PC-9 (cell line): ENCODE measurements at places on chromosomes 6 and 20. TPM values are rescaled to one million over a fixed set of nuclear protein-coding genes. Genes with fewer than 3 reads are reported as not detected.

SSTR4 gene
- not detected in 2 replicates for total RNA-seq

CD40 gene
- total RNA-seq = 7.3 and 13.6 TPM in 2 replicates

IFNGR1 gene
- 17.9 and 19.5 TPM in 2 replicates for total RNA-seq

GRIK2 gene
- 0.43 and 0.61 TPM in 2 replicates for total RNA-seq

ANKRD66 gene
- total RNA-seq = not detected in 2 replicates

WFDC10B gene
- total RNA-seq = not detected in 2 replicates

PI16 gene
- total RNA-seq = 0.83 and 1.9 TPM in 2 replicates

PAX1 gene
- total RNA-seq = not detected in 2 replicates

TMEM244 gene
- not detected in 2 replicates for total RNA-seq

SLC17A2 gene
- total RNA-seq = not detected in 2 replicates

RAB5IF gene
- total RNA-seq = 220 and 303 TPM in 2 replicates

ZC2HC1B gene
- not detected in 2 replicates for total RNA-seq

IRF4 gene
- total RNA-seq = not detected in 2 replicates

SIRPA gene
- total RNA-seq = 18.4 and 18.5 TPM in 2 replicates

LINC00237 gene
- not detected in 2 replicates for total RNA-seq

APOBEC2 gene
- not detected in 2 replicates for total RNA-seq

EFCAB8 gene
- 1.1 TPM in 1 of 2 replicates, not detected in the other for total RNA-seq

KHDC1L gene
- 1.1 TPM in 1 of 2 replicates, not detected in the other for total RNA-seq

RBPJL gene
- total RNA-seq = not detected in 2 replicates

NQO2 gene
- total RNA-seq = 79.4 and 82.9 TPM in 2 replicates

GPX5 gene
- total RNA-seq = not detected in 2 replicates

ARMC12 gene
- 0.35 and 0.57 TPM in 2 replicates for total RNA-seq

SCUBE3 gene
- 0.10 and 0.17 TPM in 2 replicates for total RNA-seq

BAG2 gene
- total RNA-seq = 9.0 and 11.0 TPM in 2 replicates

LTA gene
- not detected in 2 replicates for total RNA-seq

GPRC6A gene
- not detected in 2 replicates for total RNA-seq

SEMG1 gene
- not detected in 2 replicates for total RNA-seq

TRMT11 gene
- 24.2 and 26.0 TPM in 2 replicates for total RNA-seq

PSORS1C2 gene
- total RNA-seq = not detected in 2 replicates

FOXF2 gene
- total RNA-seq = not detected in 2 replicates

AVP gene
- not detected in 2 replicates for total RNA-seq

SLC32A1 gene
- total RNA-seq = not detected in 2 replicates

SIRT5 gene
- 15.9 and 16.2 TPM in 2 replicates for total RNA-seq

HLA-DQB2 gene
- total RNA-seq = not detected in 2 replicates

MCCD1 gene
- total RNA-seq = not detected in 2 replicates

CNR1 gene
- total RNA-seq = not detected in 2 replicates

PPP1R16B gene
- 0.05 TPM in 1 of 2 replicates, not detected in the other for total RNA-seq

NMBR gene
- total RNA-seq = 0.35 TPM in 1 of 2 replicates, not detected in the other

SDCBP2 gene
- total RNA-seq = 12.3 and 14.8 TPM in 2 replicates

TPX2 gene
- total RNA-seq = 140 and 164 TPM in 2 replicates

DEFB129 gene
- not detected in 2 replicates for total RNA-seq
